ENCODE measurements at places on chromosomes 12 and 14.

DNA sequence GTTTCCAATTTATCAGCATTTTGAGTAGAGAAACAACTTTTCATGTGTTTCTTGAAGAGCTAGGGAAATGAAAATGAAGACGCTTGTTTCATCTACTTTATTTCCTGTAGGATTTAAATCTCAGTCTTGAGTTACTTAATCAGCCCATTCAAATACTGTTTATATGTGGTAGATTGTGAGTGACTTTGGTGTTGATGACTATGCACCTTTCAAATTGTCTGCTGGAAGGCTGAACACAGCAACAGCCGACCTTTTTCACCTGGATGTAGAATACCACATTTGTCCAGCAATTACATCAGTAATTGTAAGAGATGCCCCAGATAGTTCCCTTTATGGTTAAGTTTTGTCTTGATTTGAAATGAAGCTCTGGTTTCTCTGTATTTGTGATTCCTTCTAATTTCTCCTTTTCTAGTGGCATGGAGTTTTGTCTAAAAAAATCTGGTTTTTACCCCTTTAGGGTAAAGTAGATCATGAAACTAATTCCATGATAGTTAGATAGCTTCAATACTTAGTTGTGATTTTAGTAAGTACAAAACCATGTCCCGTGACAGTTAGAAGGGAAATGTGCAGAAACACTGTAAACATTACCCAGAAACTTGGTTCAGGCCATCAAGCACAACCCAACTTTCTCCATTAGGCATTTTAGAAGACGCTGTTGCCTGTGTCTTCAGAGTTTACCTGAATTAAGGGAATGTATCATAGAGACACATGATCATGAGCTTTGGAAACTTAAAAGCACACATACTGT lies 165.0 kb downstream of the SRGAP1 start:
- peak; percentile 42 for DNase-seq

DNA sequence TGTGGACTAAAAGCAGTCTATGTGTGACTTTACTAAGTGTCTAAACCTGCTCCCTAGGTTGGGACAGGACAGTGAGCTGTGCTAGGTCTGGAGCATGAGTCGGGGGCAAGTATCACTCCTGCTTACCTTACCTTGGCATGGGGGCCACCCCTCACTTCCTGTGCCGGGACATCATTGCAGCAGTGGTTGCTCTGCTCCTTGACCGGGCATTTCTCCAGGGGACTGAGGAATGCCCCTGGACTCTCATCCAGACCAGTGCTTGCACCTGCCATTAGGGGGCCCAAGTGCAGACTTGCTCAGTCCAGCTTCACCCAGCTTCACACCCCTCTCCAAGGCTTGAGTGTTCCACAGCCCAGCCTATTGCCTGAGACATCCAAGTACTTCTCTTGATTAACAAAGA lies 84.7 kb upstream of the NELL2 start:
- no peak for DNase-seq

- no peak for DNase-seq
Measured at GRCh38 chr12:53127169-53127568, 23.9 kb downstream of the SOAT2 start.

DNA sequence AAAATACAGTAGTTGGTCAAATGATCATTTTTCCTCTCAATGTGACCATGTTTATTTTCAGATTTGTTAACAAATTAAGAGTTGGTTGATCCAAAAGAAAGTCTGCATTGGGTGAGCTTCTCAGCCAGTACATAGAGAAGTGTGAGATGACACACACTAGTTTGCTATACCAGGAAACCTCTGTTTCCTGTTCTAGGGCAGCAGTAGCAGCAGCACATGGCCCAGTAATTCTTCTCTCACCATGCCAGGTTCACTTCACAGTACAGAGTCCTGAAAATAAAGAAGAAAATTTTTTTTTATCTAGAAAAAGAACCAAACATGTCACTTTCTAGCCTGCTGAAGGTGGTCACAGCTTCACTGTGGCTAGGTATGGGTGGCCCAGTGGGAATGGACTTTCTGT lies 250.2 kb upstream of the OR4E1 start:
- no peak for DNase-seq

GRCh38 chr12:6612247-6612646 lies 5.1 kb upstream of the CHD4 start:
- DNase-seq = no peak

DNA sequence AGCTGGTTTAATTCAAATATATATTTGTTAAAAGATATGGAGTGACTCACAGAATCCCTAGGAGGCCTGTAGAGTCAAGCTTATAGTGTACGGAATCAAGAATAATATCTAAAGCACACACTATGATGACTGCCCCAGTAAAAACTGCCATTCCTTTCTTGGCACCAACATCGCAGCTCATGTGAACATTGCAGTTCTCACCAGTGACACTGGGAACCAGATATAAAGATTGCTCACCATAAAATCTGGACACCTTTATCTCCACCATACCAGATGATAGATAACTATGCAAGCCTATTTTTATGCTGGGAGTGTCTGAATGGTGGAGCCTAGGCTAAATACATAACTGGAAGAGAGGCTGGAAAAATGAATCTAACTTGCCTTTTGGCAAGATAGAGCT lies 463.9 kb upstream of the TBX3 start:
- DNase-seq = no peak

DNA sequence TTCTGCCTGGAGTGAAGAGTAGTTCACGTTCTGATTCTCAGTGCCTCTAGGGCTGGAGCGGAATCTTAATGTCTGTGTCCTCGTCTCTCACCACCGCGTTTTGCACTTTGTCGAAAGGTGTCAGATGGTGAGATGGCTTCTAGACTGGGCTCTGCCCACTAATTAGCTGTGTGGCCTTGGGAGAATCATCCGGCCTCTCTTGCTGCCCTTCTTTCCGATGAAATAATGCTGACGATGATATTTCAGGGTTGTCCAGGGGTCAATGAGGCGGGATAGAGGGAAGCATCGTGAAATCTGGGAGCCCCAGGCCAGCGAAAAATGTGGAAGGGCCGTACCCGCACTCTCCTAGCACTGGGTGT lies 811 bp upstream of the GALNT16 start:
- no peak for DNase-seq

GRCh38 chr12:114649585-114649984 lies 34.4 kb downstream of the TBX3 start:
- no peak for DNase-seq

DNA sequence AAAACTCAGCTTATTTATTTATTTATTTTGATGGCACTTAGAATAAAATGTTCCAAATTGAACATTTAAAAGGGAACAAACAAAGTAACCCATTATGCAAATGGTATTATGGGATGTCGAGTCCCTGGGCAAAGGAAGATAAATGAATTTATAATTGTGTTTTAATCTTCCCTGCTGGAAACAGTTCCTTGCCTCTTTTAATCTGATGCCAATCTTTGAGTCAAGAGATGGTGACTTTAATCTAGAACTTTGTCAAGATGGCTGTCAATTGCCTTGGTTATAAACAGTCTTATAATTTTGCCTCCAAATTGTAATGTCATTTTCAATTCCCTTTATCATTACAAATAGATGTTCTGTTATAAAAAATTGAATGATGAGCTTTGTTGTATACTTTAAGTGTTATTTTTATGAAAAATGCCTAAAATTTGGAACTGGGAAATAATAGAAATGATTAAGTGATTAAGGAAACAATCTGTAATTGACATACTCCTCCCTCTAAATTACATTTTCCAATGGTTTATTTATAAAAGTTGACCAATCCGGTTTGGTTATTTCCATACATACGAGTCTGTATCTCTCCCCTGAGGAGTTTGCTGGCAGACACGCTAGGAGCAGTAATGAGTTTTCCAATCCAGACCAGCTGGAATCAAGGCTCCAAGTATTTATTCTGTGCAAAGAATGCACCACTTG lies 134.9 kb upstream of the FRMD6 start:
- no peak for DNase-seq

GRCh38 chr14:22769369-22769768 lies 2.9 kb downstream of the OXA1L start:
- no peak for DNase-seq

DNA sequence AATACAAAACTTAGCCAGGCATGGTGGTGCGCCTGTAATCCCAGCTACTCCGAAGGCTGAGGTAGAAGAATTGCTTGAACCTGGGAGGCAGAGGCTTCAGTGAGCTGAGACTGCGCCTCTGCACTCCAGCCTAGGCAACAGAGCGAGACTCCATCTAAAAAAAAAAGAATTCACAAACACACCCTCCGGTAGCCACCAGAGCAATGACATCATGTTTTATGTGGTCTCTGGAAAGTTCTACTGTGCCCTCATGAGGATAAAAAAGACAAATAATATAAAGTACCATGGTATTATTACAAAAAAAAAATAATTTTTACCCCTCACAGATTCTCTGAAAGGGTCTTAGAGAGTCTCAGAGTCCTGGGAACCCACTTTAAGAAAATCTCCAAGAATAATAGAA lies 81.5 kb downstream of the OSBPL8 start:
- DNase-seq = no peak

- no peak for DNase-seq
Measured at GRCh38 chr12:108374596-108375320, 35.6 kb upstream of the CMKLR1 start.
